Hematopoietic multipotent progenitor cell treated with erythropoietin and hydrocortisone succinate and interleukin-3 and kit ligand, for 6 days (in vitro differentiated cells): ENCODE measurements at places on chromosomes 2 and 18.

DNA sequence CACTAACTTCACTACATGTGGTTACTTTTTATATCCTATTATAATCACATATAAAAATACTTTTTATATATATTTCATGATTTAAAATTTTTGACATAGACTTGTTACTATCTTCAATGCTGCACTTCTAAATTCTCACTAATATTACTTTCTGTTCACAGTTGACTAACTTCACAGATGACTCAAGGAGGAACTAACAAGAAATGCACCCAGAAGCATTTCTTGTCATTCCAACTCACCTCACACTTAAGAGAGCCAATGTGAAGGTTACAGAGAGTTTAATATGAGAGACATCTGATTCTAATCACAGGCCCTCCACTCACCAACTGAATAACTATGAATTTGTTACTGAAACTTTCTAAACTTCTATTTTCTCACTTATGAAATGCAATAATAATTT, 399.8 kb upstream of the SLC8A1 start:
- no peak for DNase-seq

DNA sequence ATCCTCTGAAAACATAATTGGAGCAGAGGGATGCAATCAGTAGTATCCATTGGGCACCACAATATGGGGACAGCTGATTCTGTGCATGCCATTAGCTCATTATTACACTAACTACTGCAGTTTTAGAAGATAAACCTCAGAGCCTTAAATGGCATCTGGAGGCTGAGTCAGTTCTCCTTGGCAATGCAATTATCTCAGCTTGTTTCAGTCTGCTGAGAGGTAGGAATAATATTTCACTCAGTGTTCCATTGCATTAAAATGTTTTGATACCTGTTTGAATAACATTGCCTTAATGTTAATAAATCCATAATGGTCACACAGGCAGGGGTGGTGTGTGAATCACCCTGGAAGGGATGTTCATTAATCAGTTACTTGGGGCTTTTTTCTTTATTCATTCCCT, 309.6 kb downstream of the LRRTM1 start:
- no peak for DNase-seq

DNA sequence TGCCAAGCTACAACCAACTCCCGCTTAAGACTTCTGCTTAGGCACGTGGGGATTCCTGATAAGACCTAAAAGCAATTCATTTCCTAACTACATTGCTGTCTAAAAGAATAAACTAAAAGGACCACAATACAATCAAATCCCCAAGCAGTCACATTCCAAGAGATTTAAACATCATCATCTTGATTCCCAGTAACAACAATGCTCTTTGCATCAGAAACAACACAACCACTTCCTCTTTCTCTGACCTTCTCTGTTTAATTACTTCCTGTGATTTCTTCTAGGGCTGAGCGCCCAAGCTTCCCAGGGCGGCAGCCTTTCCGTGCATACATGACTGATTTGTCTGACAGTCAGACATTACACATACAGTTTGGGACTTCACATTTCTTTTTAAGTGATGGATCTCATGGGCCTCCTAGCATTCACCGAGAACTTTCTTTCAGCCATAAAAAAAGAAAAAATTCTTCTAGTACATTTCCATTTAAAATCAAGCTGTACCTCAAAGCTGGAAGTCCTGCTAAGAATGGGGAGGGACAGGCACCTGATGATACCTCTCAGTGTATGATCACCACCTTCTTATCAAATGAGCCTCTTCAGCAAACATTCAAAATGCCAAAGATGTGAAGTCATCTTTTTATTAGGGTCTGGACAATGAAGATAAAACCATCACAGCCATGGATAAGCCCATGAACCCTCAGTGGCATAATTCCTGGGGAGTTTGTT, 11.5 kb downstream of the SPRED2 start:
- peak; percentile 65 for DNase-seq

DNA sequence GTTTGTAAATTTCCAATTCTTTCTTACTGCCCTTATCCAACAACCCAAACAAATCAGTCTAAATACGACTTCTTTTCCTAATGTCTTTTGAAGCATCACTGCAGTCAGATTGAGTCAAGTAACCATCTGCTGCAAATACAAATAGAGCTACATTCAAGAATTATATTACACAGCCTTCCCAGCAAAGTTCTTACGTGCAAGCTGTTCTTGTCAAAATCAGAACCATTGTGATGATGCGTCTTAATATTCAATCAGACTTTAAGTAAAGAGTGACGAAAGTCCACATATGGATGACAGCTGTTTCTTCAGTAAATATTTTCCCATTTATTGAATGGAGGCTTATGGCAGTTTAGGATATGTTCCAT, 943.8 kb downstream of the LRP1B start:
- DNase-seq, result no peak

DNA sequence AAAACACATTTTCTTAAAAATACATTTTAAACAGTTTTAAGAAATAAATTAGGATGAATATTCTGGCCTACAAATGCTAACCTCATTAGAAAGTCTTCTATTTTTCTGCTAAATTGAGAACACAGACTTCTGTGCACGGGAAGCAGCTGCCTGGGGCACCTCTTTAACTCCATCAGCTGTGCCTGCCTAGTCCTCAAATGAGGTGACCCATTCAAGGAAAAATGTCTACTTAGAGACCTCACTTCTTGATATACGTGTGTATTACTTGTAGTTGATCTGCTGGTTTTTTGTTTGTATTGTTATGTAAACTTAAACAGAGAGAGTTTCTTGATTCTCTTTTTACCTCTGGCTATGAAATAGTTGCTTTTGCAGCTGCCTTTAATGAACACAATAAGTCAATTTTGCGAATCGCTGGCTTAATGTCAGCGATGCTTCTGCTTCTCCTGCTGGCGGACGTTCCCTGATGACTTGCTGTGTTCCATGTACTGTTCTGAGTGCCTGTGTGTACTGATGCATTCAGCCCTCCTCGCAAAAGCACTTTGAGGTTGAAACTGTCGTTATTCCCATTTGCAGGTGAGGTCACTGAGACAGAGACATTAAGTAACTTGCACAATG, 88.7 kb upstream of the TXNDC2 start:
- no peak for DNase-seq

- DNase-seq, result no peak
Observed at GRCh38 chr2:136057023-136057801, 60.7 kb downstream of the CXCR4 start.

- no peak for DNase-seq
Observed at GRCh38 chr2:9483107-9483506, 8.8 kb downstream of the IAH1 start.

- no peak for DNase-seq
Observed at GRCh38 chr2:227881866-227882517, 10.6 kb downstream of the DAW1 start.

- no peak for DNase-seq
Observed at GRCh38 chr2:147487286-147487977, 357.4 kb upstream of the ACVR2A start.

DNA sequence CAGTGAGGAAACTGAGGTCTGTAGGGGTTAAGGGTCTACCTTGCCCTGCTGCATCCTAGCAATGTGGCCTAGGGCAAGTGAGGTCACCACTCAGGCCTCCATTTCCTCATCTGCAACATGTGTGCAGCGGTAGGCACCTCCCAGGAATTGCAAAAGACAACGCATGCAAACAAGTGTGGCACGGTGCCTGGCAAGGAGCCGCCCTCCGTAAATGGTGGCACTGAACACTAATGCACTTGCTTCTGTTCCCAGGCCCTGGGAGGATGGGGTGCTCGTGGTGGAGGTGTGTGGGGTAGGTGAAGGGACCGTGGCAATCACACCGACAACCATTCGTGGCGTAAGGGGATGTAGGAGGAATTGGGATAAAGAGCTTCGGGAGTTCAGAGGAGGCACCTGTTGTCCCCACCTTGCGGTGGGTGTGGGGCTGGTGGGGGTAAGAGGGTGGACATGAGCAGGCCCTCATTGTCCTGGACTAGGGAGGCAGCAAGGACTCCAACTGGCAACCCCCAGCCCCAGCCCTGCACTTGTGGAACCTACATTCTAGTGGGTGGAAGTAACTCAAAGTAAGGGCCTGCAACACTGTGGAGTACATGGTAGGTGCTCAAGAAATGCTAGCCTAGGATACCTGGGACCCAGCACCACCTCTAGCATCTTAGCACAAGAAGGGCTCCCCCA, 26.0 kb downstream of the ATOH8 start:
- DNase-seq, result no peak

- DNase-seq, result peak; percentile 43
Observed at GRCh38 chr2:3692375-3692774, 11.0 kb upstream of the DCDC2C start.

DNA sequence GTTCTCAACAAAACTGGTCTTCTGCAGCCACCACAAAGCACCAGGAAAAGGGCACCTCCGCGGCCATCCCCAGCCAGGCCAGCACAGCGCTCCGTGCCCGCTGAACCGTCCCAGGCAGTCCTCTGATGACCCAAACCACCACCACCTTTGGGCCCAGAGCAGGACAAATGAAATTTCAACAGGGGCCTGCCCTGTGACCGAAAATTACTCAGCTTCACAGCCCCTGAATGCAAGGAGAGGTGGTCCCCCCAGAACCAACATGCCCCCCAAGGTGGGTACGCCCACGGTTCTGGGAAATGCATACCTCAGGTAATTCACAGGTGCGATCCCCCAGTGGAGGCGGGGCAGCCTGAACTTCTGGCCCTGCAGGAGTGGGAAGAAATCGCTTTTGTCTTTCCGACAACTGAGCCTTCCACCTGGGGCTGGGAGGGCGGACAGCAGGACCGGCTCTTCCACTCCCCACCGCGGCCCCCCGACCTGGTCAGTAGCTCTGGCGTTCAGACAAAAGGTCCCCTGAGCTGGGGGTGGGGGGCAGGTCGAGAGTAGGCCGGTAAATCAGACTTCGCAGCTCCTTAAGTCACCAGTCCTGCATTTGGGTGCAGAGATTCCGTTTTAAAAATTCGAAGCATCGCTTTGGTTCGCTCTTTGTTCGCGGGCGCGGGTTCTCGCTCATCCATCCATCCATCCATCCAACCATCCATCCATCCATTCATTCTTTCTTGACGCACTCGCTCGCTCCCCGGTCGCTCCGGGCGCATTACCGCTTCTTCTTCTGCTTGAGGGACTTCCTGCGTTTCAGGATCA, 1.4 kb downstream of the ARL4C start:
- DNase-seq, result no peak

DNA sequence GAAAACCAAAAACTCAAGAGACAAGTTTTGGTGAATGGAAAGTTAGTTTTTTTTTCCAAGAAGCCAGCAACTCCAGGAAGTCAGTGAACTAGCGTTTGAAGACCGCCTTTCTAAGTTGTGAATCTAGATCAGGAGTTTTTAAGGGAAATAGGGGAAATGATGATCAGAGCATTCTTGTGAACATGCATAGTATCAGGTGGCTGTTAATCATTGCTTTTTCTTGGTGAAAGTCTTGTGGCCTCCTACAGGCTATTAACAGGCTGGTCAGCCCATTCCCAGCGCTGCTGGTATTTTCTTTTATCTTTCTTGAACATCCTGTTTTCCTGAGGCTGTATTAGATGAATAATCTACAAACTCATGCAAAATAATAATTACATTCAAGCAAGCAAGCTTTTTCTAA, 155.8 kb downstream of the PTPRM start:
- DNase-seq, result no peak

- DNase-seq, result no peak
Observed at GRCh38 chr2:240986787-240987411, 11.5 kb upstream of the SNED1 start.

GRCh38 chr2:207418419-207418818, 111.3 kb upstream of the CREB1 start:
- no peak for DNase-seq

DNA sequence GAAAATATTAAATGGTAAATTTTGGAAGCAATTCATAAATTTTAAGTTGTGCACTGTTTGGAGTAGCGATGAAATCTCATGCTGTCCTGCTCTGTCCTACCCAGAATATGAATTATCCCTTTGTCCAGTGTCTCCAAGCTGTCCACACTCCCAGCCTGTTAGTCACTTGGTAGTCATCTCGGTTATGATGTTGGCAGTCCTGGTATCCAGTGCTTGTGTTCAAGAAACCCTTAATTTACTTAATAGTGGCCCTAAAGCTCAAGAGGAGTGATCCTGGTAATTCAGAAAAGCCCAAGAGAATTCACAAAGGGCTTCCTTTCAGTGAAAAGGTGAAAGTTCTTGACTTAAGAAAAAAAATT, 71.8 kb upstream of the STAM2 start:
- DNase-seq, result no peak

GRCh38 chr2:74700643-74701372, 46.8 kb downstream of the SEMA4F start:
- DNase-seq, result no peak

GRCh38 chr2:110994250-110994961, 126.3 kb upstream of the BCL2L11 start:
- DNase-seq, result peak; percentile 69

DNA sequence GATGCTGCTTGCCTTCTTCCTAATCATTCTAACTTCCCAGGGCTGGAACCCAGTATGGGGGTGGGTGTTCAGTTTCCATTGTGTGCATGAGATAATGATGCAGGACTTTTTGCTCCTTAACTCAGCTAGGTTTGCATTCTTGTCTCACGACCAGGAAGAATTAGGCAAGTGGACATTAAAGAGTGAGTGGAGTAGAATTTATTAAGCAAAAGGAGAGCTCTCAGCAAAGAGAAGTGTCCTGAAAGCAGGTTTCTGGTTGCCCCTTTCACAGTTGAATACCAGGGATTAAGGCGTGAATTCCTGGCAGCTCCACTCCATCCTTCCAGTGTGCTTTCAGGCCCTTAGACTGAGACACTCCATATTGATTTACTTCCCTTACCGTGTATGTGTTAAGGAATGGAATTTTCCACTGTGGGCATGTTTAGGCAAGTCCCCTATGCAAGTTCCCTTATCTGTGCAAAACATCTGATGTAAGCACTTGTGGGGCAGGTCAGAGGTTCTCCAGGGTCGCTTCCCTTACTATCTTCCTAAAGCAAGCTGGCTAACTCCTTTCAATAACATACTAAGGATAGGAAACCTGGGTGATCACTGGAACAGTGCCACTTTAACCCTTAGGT, 126.5 kb downstream of the GPR39 start:
- no peak for DNase-seq

GRCh38 chr2:216839688-216840087, 20.2 kb downstream of the TNP1 start:
- DNase-seq, result no peak

DNA sequence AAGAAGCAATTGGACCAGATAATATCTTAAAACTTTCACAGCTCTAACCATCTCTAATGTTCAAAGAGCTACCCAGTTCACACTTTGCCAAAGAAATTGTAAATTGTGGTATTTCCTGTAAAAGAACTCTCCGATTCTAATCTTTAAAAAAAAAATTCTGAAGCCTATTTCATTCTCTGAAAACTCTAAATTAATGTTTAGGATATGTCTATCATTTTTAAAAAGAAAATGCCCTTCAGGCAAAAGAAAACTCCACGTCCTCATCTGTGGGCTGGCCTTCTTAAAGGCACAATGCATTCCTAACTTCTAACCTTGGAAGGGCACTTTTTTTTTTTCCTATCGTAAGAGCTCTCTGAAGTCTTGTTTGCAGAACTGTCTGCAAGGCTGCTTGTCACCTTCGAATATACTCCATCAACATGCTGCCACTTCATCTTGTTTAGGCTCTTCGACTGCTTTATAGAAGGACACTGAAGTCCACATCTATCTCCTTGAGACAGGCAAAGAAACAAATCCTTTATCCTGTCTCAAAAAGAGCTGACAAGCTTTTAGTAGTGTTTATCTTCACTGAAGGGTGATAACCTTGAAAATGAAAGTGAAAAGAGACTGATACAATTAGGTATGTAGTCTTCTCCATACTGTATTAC, 124.3 kb upstream of the SLC39A10 start:
- DNase-seq, result peak; percentile 74
